ENCODE measurements at places on chromosomes 4 and X.

GRCh38 chrX:136909706-136910564 lies 29.4 kb upstream of the RBMX start:
- peak; percentile 75 for DNase-seq

DNA sequence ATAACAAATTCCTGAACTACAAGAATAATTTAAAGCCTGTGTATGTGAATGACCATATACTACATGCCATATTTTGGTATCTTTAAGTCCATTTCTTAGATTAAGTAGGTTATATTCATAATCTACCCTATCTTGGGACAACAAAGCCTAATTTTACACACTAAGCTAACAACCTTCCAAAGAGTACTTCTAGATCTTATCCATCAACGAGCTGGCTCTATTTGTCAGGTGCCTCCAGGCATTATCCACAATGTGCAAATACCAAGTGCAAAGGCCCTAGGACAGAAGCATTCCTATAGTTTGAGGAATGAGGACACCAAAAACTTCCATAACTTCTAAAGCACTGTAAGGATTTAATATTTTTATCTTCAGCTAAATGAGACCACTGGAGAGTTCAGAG lies 3.5 kb downstream of the SLBP start:
- DNase-seq: peak; percentile 74

GRCh38 chr4:107148904-107149303 lies 112.8 kb upstream of the DKK2 start:
- no peak for DNase-seq

GRCh38 chr4:10459305-10459704 lies 2.1 kb upstream of the ZNF518B start:
- DNase-seq: no peak

DNA sequence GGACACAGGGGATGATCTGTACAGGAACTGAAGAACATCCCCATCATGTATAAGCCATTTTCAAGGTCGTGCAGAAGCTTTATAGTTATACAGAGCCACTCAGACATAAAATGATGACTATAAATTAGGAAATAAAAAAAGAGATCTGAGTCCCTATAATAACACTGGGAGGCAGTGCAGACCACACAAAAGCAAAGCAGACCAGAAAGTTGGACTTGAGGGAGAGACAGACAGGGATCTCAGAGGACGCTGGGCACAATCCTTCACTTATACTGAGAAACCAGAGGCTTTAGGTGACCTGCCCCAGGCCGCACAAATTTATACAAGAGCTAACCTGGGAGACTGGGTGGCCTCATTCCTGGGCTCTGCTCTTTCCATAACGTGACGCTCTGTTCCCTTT lies 70.5 kb downstream of the HADH start:
- DNase-seq: no peak

- no peak for DNase-seq
These were observed 104.2 kb downstream of the CHRDL1 start for GRCh38 chrX:110691446-110691845.

- no peak for DNase-seq
These were observed 1526.2 kb downstream of the RPA4 start for GRCh38 chrX:98409867-98410266.

Measured in trophoblast cell (in vitro differentiated cells and primary cell).